ENCODE measurements at places on chromosomes 16 and 17.

DNA sequence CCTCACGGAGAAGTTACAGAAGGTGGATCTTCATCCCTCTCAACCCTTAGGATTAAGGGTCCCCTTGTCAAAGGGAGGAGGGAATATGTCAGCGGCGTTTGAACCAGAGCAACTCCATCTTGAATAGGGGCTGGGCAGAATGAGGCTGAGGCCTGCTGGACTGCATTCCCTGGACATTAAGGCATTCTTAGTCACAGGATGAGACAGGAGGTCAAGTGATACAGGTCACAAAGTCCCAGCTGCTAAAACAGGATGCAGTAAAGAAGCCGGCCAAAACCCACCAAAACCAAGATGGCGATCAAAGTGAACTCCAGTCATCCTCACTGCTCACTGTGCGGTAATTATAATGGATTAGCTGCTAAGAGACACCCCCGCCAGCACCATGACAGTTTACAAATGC lies 36.7 kb downstream of the RBFOX3 start:
- DNase-seq = no peak

- DNase-seq = no peak
These were observed 290.9 kb downstream of the MAF start for GRCh38 chr16:79309606-79310005.

DNA sequence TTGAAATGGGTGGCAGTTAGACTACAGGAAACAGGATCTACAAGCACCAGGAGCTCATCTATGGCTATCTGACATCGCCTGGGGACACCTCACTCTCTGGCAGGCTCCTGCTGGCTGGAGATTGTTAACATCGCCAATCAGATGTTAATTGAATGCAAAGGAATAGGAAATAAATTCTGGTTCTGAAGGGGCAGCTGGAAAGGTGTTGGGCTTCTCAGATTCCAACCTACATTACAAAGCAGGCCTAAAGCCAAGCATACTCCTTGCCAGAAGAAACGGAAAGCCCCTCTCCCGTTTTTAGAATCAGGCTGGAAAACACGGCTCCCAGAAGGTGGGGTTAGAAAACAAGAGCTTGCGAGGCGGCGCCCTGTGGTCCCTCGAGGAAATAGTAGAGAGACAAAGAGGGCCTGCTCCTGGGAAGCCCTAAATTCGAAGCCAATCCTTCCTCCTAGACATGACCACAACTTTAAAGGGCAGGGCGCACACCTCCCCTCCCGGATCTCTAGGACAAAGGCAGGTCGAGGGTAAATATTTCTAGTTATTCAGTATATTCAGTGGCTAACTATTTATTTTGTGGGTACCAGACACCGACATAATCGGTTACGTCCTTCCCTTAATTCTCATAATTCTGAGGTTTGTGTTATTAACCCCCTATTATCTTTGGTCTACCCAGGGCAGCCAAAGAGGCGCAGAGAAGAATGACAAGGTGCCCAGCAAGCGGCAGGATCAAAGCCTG lies 763 bp upstream of the TOM1L1 start:
- no peak for DNase-seq

GRCh38 chr17:58246104-58246740 lies 7.8 kb downstream of the LPO start:
- no peak for DNase-seq

DNA sequence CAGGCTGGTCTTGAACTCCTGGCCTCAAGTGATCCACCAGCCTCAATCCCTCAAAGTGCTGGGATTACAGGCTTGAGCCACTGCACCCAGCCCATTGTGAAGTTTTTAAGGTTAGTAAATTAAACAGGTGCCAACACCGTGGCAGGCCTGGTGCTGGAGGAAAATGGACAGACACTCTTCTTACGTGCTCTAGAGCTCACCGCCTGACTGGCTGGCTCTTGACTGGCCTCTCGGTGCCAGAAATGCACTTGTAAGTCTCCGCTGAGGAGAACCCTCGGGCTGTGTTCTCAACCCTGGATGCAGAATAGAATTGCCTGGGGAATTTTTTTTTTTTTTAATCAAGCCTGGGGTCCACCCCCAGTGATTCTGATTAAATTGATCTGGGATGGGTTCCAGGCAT lies 10.3 kb upstream of the HAS3 start:
- no peak for DNase-seq

DNA sequence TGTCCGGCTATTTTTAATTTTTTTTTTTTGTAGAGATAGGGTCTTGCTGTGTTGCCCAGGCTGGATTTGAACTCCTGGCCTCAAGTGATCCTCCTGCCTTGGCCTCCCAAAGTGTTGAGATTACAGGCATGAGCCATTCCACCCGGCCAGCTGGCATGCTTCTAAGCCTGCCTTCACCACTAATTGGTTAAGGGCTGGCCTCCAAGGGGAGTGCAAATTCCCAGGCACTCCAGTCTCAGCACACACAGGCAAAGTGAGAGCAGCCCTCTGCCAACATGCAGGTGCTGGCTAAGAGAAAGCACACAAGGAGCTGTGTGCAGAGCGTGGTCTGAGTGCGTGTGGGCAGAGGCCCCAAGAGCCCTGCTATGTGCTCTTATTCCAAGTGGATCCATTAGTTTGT lies 149.8 kb upstream of the HS3ST2 start:
- no peak for DNase-seq

DNA sequence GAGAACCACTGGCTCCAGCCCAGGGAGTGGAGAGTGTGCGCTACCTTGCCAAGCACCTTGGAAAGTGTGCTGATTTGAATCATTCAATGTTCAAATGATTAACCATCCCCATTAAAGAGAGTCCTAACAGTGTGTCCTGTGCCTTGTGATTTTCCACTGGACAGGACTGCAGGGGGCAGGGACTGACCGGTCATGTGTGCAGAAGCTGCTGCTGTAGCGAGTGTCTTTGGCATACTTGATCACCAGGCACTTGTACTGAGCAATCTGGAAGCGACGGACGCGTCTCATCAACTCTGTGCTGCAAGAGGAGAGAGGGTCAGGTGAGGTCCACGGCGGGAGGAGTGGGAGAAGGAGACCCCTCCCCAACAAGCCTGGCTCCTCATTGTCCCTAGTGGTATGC lies 2.0 kb downstream of the TK1 start:
- DNase-seq = no peak

DNA sequence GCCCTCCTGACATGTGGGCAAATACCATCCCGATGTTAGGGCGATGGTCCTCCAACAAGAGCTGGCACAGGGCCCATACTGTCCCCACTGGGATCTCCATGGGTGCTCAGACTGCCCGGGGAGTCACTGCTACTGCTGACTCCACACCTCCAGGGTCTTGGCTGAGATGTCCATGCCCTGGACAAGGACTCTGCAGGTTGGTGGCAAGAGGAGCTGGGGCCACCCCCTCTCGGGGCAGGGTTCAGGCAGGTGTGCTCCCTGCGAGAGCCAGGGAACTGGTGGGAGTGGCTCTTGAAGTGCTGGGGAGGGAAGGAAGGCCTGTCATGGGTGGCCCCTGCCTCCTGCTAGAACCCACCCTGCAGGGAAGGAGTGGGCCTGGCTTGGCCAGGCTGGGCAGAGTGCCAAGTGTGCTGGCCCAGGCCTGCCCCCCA lies 6.4 kb downstream of the CASKIN2 start:
- no peak for DNase-seq

DNA sequence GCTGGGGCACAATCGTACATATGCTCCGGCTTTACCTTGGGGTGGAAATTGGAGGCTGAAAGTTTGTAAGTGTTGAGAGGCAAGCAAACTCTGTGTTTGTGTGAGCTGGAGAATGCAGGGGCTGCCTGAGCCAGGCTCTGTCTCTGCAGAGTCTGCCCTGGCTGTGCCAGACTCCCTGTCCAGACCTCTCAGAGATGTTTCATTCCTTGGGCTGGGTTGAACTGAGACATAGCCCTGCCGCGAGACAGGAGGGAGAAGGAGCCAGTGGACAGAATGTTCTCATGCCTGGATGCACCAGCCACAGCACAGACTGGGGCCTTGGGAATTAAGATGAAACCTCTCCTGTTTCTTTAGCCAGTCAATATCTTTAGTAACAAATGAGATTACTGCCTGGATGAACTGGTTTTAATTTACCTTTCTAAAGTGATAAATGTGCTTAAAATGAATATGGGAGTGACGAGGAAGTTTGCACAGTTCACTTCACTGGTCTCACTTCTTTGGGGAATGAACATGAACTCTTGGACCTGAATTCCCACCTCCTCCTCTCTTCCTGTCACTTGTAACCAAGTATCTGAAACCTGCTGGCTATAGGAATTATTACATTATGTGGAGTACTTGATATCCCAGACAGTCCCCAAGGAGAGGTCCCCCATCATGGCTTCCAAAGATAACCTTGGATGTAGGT lies 40.1 kb downstream of the YPEL2 start:
- no peak for DNase-seq

- no peak for DNase-seq
These were observed 40.5 kb upstream of the GOSR1 start for GRCh38 chr17:30436729-30437128.

GRCh38 chr17:65433592-65433991 lies 127.9 kb downstream of the AXIN2 start:
- no peak for DNase-seq

GRCh38 chr17:27224526-27225315 lies 69.2 kb upstream of the WSB1 start:
- DNase-seq = no peak

- DNase-seq = no peak
These were observed 53.7 kb upstream of the LGALS9 start for GRCh38 chr17:27577121-27577761.

DNA sequence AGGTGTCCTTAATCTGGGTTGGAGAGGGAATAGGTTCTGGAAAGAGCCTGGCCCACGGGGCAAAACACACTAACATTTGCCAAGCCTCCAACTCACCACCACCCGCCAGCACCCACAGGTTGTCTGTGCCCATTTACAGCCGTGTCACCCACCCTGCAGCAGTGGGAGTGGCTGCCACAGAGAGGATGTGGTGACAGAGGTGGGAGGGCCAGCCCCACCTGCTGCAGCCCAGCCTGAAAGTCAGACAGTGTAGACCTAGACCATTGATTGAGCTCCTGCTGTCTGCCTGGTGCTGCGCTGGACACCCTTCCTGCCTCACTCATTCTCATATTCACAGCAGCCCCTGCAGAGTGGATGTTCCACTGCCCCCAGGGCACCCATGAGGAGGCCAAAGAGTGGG lies 44.7 kb downstream of the IL21R start:
- peak; percentile 68 for DNase-seq

DNA sequence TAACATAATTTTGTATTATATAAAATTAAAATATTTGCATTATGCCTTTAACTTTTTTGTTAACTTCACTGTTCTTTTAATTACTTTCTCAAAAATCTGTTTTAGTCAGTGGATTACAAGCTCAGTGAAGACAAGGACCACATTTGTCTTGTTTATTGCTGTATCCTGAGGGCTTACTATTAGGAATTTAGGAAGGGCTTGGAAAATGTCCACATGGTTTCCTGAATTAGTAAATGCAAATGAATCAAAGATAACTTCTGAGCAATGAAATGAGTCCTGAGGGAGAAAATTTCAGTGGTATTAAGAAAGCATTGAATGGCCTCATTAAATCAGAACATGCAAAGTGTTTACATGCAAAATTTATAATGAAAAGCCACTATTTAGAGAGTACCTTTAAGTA lies 1293.2 kb upstream of the GOT2 start:
- DNase-seq = no peak

DNA sequence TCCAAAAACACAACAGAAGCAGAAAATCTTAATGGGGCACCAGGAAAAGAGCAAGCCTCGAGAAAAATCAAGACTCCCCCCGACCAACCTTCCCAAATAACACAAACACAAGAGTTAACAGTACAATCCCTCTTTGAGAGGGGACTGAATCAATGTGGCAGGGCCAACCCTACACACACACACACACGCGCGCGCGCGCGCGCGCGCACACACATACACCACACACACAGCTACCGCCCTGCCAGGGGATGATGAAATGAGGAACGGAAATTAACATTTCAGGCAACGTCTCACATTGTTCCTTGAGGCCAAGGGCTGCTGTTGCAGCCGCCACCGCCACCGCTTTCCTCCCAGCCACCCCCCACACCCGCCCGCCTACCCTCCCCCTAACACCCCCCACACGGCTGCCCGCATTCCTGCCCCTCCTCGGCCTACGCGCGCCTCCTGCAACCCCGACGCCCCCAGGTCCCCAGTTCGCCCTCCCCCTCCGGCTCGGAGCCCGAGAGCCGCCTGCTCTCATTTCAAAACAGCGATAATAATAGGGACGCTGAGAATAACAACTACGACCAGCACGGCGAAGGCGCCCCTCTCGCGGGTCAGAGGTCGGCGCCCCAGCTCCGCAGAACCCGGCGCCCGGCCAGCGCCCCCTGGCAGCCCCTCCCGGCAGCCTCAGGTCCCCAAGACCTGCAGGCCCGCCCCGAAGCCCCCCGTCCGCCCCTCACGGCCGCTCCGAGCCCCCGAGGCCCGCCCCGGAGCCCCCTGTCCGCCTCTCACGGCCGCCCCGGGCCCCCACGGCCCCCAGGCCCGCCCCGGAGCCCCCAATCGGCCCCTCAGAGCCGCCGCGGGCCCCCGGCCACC lies 1.1 kb downstream of the ANKRD11 start:
- DNase-seq = peak; percentile 71

DNA sequence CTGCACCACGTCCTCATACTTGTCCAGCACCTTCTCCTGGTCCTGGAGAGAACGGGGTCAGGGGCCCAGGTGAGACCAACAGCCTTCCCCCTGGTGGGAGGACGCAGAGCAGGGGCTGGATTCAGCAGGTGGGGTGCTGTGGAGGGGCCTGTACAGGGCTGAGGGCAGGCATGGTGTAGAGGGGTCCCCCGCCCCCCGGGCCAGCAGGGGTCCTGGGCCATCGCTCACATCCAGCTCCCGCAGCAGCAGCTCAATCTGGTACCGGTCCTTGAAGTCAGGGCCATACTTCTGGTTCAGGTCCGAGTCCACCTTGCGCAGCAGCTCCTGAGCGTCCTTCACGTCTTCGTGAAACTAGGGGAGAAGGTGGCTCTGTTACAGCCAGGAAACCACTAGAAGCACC lies 41.6 kb downstream of the PPL start:
- DNase-seq = no peak

DNA sequence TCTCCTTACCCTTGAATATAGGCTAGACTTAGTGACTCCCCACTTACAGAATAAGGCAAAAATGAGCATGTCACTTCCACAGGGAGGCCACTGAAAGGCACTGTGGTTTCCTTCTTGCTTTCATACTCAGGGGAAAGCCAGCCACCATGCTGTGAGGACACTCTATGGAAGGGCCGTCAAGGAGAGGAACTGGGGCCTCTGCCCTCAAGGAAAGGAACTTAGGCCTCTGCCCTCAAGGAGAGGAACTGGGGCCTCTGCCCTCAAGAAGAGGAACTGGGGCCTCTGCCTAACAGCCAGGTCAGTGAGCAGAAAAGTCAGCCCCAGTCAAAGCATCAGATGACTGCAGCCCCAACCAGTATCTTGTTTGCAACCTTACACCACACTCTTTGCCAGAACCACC lies 30.1 kb downstream of the VPS35 start:
- DNase-seq = no peak

GRCh38 chr17:82400830-82401229 lies 17.3 kb upstream of the HEXD start:
- peak; percentile 27 for DNase-seq

DNA sequence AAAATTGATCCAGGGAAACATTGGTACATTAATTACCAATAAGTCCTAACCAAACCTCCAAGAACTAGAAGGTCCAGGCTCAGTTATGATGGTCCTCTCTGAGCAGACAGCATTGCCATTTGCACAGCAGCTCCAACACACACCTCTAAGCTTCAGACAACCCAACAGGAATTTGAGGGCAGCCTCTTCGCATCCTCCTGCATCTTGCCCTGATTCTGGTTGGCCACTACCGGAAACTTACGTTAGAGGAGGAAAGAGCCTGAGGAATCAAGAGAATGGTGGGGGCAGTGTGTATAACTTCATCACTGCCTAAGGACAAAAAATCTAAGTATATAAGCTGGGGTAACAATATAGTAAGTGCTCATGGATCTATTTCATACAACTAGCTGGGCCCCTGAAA lies 15.7 kb downstream of the FAM117A start:
- DNase-seq = no peak

- no peak for DNase-seq
These were observed 1.3 kb downstream of the HBQ1 start for GRCh38 chr16:181565-182021.

Measured in activated CD4-positive, alpha-beta T cell treated with anti-CD3 and anti-CD28 coated beads for 1 hour (primary cell).